ENCODE measurements at places on chromosomes 16 and 17. TPM values are rescaled to one million over a fixed set of nuclear protein-coding genes. Genes with fewer than 3 reads are reported as not detected.

GRCh38 chr17:62101515-62101914 is 36.4 kb upstream of the MED13 start:
- DNase-seq: no peak

- DNase-seq: no peak
These were observed 3.4 kb downstream of the RAP1GAP2 start for GRCh38 chr17:2799653-2800052.

DNA sequence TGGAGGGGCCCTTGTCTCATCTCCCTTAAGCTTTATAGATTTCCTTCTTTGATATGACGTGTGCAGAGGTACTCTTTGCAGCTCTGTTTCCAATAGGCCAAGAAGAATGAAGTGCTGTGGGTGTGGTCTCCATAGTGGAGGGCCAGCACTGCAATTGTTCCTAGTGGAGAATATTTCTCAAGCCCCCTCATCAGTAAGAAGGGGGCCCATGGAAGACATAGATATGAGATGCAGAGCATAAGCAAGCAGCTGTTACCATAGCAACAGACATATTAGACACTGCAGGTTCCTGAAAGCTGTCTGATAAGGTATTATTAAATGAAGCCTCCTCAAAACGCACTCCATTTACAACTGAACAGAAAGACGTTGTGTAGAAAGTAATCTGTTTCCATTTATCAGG is 240.7 kb downstream of the ZFHX3 start:
- DNase-seq: no peak

GRCh38 chr17:80987941-80988461 is 3.6 kb upstream of the CHMP6 start:
- no peak for DNase-seq

DNA sequence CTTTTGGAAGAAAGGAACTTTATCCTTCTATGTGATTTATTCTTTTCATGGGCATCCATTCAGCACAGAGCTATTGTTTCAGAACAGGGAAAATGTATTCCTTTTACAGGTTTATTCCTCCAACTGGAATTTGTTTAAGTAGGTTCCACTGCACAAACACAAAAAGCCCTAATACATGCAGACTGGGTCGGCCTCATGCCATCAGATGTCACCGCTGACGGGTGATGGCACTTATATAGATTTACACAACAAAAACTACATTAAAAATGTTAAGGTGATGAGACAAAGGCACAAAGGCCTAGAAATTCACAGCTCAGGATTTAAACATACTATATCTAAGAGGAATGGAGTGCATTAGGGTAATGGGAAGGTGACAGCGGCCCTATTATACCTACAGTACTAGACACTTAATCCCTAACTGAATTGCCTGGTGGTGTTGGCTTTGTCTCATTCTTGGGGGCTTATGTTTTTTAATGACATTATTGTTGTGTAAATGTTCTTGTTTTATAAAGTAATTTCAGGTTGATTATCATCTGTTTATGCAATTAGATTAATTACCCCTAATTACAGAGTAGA is 276.4 kb upstream of the PSMD7 start:
- no peak for DNase-seq

GRCh38 chr16:51455398-51455797 is 304.3 kb upstream of the SALL1 start:
- no peak for DNase-seq

GRCh38 chr17:69111794-69112193 is 29.9 kb downstream of the ABCA6 start:
- DNase-seq: no peak

DNA sequence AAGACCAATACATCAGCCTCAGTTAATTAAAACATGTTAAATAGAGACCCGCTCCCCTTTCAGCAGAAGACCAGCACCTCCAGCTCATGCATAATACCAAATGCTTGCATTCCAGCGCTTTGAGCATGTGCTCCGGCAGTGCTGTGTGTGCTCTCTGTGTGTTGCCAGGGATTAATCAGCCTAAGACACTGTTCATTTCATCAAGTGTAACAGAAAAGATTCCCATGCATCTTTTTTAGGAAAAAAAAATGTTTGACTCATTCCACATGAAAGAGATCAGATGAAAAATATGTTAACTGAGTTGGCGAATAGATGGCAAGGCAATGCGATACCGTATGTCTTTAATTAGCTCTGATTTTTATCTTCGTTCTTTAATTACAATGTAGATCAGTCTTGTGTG is 187.6 kb downstream of the RPTOR start:
- no peak for DNase-seq

GRCh38 chr17:28346199-28346580 is 10.6 kb downstream of the TNFAIP1 start:
- DNase-seq: no peak

GRCh38 chr16:90002759-90003158 is 16.5 kb downstream of the DBNDD1 start:
- no peak for DNase-seq

DNA sequence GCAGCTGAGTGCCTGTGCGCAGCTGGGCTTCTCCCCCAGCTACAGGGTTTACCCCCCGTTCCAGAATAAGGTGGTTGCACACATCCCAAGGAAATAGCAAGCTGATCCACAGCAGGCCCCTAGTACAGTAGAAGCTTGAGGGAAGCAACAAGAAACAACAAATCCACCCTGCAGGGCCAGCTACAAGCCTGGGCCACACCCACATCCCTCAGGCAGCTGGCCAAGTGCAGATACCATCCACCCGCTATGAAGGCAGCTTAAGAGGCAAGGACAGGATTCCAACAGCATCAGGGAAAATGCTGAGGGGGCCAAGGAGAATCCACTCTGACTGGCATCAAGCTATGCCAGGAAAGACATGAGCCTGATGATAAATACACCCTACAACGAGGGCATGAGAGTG is 66.9 kb upstream of the RCVRN start:
- no peak for DNase-seq

The ZFPM1 gene
- 7.6 TPM for total RNA-seq

The PSMC5 gene
- 92.3 TPM for total RNA-seq

The KRTAP4-5 gene
- not detected for total RNA-seq

The TMEM132E gene
- total RNA-seq: 0.36 TPM

The RANBP10 gene
- total RNA-seq: 16.8 TPM

The CCNF gene
- 4.9 TPM for total RNA-seq

The GIT1 gene
- total RNA-seq: 35.7 TPM

Data from chondrocyte (in vitro differentiated cells).